ENCODE measurements at places on chromosomes 2 and 18. TPM values are rescaled to one million over a fixed set of nuclear protein-coding genes. Genes with fewer than 3 reads are reported as not detected.

DNA sequence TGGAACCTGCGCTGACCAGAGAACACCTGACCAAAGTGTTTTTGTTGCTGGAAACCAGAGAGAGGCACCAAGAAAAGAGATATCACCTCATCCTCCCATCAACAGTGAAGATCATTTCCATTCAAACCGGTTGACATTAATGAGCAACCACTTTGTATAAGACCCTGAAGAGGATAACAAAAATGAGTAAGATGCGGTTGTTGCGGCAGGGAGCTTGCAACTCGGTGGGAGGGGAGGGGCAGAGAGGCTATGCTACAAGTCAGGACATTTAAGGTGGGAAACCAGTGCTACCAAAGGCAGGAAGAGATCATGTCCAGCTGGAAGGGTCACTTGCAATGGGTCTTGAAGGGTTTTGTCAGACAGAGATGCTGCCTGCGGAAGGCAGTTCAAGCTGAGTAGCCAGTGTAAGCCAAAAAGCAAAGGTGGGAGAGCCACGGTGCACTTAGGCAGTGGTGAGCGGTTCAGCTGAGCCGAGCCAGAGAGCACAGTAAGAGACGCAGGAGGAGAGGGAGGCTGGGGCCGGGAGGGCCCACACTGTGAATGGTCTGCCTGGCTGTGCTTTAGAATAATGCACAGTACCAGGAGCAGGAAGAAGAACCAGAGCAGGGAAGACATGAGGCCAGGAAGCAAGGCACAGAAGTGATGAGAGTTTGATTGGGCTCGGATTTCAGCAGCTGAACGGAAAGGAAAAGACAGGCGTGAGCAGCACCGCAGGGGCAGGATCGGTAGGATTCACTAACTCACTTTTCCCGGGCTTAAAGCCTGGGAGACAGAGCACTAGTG lies 24.4 kb upstream of the DTNB start:
- no peak for DNase-seq

DNA sequence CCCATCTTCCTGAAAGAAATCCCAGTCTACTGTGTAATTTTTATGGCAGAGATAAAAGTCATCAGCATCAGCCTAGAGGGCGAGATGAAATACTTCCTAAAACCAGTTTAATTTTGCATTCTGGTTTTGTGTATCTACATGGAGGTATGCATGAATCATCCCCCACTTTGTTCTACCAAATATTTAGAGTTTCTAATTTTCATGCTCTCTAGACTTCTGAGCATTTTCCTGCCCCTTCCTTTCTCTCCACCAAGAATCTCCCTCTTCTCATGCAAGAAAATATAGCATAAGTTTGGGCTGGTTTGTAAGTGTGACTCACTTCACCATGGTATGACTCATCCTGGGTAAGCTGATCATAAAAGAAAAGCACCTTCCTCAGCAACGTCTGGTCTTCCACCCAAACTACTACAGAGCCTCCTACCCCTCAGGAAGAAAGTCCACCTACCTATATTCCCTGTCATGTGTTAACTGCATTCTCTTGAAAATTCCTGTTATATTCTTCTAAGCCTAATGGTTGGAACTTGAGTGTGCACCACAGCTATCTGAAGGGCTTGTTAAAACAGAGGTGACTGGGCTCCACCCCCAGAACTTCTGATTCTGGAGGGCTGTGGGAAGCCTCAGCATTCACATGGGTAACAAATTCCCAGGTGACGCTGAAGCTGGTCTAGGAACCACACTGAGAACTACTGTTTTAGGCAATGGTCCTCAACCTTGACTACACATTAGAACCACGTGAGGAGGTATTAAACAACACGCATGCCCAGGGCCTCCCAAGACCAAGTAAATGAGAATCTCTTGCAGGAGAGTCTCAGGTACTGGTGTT lies 37.4 kb upstream of the RAPGEF4 start:
- no peak for DNase-seq

CFAP65 gene
- not detected for total RNA-seq

CPLX4 gene
- total RNA-seq = not detected

B4GALT6 gene
- total RNA-seq = 9.0 TPM

DNA sequence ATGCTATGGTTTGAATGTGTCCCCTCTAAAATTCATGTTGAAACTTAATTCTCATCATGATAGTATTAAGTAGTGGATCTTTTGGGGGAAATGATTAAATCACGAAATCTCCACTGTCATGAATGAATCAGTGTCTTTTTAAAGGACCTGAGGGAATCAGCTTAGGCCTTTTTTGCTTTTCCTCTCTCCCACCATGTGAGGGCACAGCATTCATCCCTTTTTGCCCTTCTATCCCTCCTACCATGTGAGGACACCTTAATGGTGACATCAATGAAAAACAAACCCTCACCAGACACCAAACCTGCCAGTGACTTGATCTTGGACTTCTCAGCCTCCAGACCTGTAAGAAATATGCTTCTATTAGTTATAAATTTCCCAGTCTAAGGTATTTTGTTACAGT lies 247.1 kb upstream of the UBE2E3 start:
- no peak for DNase-seq

KLHL30 gene
- 20.6 TPM for total RNA-seq

ZNF514 gene
- 15.3 TPM for total RNA-seq
